Fibroblast of villous mesenchyme (primary cell): ENCODE measurements at places on chromosomes 1 and 21. TPM values are rescaled to one million over a fixed set of nuclear protein-coding genes. Genes with fewer than 3 reads are reported as not detected.

RGS7 gene
- under 0.01 and 0.43 TPM in 2 replicates for total RNA-seq

SELP gene
- total RNA-seq, result not detected in 2 replicates

ADGRB2 gene
- total RNA-seq, result 11.3 and 14.2 TPM in 2 replicates

CATSPERE gene
- total RNA-seq, result 0.64 and 1.7 TPM in 2 replicates

SPRR1A gene
- not detected in 2 replicates for total RNA-seq
